T-helper 2 cell (primary cell): ENCODE measurements at places on chromosomes 6 and 20.
A peak's percentile ranks its signal among the peaks of the same experiment; 100 is the strongest.

DNA sequence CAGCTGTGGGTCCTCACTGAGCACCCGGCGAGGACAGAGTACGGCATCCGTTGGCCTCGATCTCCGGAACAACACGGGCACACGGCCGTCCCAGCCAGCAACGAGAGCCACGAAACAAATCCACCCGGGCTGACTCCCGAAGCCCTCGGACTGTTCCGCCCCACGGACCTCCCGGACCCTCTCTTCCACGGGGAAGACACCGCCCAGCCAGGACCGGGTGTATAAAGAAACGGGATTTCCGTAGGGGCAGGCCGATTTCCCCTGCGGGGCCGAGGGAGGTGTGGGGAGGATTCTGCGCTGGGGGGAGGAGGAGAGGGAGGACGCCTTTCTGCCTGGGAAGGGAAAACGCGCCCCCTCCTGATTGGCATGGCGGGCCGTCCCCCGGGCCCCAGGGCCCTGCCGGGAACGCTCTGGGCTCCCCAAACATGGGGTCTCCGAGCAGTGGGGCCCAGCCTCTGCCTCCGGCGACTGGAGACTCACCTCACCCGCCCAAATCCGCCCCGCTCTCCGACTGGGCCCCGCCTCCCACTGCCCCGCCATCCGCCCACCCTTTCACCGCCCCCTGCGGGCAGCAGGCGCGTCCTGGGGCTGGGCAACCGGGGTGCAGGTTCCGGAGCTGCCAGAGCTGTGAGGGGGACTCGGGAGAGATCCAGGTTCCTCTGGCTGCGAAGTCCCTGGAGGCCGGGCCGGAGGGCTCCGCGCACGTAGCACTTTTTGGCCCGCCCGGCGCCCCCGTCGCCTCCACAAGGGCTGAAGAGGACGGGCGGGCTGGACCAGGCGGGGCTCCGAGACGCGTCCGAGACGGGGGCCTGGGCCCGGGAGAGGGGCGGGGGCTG, 679 bp upstream of the PPDPF start:
- peak; percentile 67 for DNase-seq

DNA sequence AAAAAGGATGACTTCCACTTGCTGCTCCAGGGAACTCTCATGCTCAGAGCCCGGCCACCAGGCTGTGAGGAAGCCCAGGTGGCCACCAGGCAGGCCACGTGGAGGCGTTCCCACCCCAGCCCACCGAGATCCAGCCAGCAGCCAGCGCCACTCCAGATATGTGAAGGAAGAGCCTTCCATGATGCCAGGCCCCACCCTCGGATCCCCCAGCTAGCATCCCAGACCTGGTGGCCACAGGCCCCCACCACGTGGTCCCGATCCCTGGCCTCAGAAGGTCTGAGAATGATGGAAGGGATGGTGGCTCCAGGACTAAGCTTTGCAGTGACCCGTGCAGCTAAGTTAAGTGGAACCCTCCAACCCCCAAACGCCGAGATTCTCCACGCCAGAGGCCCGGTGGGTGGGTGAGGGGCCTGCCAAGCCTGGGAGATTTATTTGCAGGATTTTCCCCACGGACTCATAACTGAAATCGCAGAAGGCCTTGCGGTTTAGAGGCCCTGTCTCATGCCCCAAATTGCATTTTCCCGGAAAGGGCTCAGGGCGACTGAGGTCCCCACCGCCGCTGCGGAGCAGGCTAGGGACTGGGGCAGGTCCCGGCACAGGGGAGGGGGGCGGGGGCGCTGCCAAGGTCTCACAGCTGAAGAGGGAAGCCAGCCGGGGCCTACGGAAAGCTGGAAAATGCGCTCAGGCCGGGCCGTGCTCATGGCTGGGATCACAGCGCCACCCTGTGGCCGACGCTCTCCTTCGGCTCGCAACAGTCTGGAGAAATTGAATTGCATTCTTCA, 31.1 kb upstream of the CST7 start:
- DNase-seq = no peak

DNA sequence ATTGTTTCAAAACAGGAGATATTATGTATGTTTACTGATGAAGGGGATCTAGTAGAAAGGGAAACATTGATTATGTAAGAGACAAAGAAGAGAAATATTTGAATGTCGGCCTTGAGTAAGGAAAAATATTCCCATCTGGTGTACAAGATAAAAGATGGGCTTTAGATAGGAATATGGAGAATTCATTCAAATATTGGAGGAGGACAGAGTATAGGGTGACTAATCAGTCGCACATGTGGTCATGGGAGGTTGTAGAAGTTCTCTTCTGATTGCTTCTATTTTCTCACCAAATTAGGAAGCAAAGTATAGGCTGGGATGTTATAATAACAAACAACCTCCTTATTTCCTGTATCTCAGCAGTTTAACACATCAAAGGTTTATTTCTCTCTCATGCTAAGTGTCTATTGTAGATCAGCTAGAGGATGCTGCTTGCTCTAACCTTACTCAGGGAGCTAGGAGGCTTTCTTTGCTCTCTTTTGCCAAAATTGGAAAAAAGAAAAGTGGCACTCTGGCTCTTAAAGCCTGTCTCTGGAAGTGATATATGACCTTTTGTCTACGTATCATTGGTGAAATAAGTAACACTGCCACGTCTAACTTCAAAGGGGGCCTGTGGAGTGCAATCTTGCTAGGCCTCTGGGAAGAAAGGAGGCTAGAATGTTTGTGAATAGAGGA, 1.2 kb upstream of the HDDC2 start:
- no peak for DNase-seq

GRCh38 chr6:52994031-52994838, 849 bp downstream of the GSTA4 start:
- no peak for DNase-seq

- DNase-seq = no peak
Measured at GRCh38 chr20:13022401-13023155, 13.8 kb downstream of the SPTLC3 start.
